Kasumi-1 (cell line): ENCODE measurements at places on chromosomes 1 and 21.

GRCh38 chr1:84975035-84975434 is 21.9 kb downstream of the MCOLN2 start:
- no peak for DNase-seq

- no peak for DNase-seq
These were observed 13.2 kb upstream of the DEGS1 start for GRCh38 chr1:224169718-224170270.

GRCh38 chr1:201511941-201512539 is 5.1 kb upstream of the CSRP1 start:
- peak; percentile 19 for DNase-seq

DNA sequence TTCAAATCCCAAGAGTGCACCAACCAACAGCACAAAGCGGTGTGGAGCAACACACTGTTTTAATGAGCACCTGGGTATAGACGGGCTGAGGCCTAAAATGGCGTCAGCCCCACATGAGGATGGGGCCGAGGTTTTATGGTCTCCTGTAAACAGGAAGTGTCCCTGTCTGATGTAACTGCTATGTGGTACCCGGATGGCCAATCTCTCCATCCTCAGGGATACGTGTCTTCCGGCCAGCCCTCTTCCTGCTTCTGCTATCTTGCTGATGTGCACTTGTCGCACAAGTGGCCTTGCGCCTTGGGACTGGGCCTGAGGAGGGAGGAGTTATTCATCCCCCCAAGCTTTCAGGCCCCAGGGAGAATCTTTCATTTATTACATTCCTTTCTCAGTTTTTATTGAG is 73.5 kb downstream of the CNST start:
- DNase-seq, result no peak

DNA sequence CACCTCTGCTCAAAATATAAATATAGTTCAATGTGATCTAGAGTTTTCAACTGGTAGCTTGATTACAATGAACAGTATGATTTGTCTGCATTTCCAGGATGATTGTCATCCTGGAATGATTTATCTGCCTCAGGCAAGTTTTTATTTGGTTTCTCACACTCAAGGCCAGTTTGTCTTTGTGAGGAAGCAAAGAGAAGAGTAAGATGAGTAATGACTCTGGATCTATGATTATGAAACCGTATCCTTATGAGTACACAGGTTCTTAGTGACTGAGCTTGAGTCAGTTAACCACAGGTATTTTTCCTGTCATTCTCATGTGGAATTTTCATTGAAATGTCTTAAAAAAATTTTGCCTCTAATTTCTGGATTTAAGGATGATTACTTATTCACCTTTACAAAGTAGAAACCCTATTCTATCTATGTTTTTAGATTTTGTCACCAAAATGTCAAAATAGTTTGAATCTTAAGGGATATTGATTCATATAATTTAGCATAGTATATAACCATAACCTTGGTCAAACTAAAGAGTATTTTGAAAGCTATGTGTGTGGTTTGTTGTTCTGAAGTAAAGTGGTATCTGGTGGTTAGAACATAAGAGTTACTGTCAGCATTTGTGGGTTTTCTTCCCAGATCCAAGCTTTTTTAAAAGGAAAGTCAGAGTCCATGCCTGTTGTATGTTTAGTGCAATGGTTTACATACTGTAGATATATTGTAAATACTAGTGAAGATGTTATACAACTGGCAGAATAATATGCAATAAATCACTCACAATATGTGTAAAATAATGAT is 145.0 kb downstream of the RASAL2 start:
- DNase-seq, result no peak

DNA sequence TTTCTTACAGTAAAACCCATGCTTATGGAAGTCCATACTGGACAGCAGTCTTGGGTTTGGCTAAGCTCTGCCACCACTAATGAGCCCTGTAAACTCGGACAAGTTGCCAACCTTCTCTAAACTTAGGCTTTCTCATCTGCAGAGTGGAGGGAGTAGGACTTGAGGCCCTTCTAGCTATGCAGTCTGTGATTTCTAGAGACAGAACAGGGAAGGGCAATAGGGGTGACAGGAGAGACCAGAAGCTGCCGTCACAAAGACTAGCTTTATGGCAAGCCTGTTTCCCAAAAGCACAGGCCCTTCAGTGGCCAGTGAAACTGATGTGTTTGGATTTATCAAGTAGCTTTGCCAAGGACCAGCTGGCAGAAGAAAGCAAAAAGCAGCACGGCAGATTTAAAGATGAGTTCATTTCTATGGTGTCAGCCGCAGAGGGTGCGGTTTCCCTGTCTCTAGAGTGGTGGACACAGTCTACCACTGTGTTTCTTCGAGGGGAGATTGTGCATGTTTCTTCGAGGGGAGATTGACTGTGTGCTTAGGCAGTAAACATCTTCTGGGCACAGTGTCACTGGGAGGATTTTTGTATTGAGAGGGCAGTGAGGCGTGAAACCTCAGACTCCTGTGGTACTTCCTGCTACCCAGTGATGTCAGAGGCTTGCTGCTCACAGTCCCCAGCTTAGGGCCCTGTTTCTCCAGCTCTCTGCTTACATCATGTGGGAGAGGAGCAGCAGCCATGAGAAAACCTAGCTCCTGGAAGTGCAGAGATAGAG is 119.0 kb downstream of the ROR1 start:
- DNase-seq, result no peak

DNA sequence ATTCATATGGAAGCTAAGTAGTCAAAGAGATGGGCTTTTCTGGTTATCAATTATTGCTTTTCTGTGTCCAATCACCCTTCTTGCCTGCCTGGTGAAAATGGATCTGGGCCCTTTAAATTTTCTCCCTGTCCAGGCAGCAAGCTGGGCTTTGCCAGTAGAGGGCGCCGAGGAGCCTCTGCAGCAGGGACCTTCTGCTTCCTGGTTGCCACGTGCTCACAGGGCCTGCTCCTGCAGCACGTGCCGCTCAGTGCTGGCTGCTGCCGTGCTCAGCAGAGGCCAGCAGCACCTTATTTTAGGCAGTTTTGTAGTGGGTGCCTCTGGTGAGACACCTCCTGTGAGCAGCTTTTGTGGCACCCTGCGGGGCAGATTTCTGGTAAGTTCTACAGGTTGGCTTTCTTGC is 4.0 kb downstream of the ACTL8 start:
- peak; percentile 18 for DNase-seq

DNA sequence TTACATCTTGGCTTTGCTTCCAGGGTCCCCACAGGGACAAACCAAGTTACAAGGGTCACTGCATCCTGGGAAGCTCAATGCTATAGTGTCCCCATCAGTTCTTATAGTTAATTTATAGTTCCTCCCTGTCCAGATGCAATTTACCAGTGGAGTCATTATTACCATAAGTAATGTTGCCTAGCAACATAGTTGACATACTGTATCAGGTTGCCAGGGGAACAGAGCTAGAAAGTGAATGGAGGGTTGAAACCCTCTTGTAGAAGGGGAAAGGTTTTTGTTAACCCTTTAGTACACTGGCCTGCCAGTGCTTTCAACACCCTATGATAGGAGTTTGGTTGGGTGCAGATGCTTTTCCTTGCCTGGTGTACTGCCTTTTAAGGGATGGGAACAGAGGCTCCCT is 34.3 kb upstream of the TTC4 start:
- no peak for DNase-seq

DNA sequence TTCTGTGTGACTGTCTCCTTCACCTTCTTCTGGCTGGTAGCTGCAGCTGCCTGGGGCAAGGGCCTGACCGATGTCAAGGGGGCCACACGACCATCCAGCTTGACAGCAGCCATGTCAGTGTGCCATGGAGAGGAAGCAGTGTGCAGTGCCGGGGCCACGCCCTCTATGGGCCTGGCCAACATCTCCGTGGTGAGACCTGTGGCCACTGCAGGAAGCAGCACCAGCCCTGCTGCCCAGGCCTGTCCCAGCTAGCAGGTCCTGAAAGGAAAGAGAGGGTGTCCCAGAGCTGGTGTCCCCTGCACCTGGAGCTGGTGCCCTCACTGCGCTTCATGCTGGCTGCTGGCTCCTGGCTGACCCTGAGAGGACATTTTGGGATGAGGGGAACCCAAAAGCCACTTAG is 5.9 kb upstream of the ATXN7L2 start:
- DNase-seq, result no peak

GRCh38 chr1:30705698-30706097 is 17.7 kb downstream of the MATN1 start:
- DNase-seq, result no peak

DNA sequence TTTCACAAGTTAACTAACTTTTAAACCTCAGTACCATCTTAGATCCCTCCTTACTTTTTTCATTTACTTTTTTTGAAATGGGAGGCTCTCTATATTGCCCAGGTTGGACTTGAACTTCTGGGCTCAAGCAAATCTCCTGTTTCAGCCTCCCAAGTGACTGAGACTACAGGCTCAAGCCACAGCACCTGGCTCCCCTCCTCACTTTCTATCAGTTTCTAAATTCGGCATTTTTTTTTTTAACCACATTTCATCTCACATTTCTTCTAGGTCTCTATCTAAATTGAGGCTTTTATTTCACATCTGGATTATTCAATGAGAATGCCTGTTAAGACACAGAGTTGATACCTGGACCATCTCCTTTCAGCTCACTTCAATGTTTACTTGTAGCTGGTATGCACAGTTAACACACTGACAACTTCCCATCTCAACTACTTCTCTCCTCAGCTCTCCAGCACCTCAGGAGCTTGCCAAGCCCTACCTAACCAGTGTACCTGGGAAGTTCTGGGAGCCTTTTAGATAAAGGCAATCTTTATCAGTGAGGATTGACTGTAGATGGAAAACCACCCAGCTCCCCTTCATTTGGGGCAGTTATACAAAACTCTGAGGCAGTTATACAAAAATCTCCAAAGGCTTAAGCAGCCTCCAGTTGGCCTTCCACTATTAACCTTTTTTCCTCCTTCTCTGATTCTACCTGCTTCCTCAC is 3.4 kb downstream of the USP33 start:
- DNase-seq, result no peak

DNA sequence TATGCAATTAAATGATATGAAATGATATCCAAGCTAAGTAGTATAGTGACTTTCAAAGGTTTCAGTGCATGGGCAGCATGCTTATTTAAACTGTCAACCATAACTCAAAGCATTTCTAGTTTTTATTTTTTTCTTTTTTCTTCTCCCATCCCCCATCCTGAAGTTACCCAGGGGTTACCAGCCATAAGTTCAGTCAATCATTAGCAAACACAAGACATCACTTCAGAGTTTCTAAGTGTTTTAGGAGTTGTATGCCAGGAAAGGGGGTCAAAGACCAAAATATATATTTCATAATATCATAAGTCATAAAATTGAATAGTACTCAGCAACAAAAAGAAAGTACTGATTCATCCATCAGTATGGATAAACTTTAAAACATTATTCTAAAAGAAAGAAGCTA is 28.7 kb downstream of the DHX9 start:
- DNase-seq, result no peak

DNA sequence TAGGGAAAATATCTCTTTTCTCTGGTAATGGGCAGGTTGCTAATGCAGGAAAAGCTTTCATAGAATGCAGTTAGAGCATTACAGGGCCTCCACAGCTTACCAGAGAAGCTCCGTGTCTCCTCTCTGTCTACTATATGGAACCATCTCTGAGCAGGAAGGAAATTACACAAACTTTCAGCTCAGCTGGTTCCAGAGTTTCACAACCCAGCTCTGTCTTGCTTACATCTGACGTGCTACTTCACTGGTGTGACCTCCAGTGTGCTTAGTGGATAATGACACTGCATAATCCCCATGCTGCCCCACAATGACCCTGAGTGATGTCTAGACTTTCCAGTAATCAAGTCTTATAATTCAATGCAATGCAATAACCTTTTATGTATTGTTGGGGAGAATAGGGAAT is 4.3 kb upstream of the FGGY start:
- peak; percentile 94 for DNase-seq

- DNase-seq, result no peak
These were observed 64.2 kb downstream of the SLX9 start for GRCh38 chr21:45004059-45004422.
